ENCODE measurements at places on chromosomes 13 and 19.
A peak's percentile ranks its signal among the peaks of the same experiment; 100 is the strongest.

DNA sequence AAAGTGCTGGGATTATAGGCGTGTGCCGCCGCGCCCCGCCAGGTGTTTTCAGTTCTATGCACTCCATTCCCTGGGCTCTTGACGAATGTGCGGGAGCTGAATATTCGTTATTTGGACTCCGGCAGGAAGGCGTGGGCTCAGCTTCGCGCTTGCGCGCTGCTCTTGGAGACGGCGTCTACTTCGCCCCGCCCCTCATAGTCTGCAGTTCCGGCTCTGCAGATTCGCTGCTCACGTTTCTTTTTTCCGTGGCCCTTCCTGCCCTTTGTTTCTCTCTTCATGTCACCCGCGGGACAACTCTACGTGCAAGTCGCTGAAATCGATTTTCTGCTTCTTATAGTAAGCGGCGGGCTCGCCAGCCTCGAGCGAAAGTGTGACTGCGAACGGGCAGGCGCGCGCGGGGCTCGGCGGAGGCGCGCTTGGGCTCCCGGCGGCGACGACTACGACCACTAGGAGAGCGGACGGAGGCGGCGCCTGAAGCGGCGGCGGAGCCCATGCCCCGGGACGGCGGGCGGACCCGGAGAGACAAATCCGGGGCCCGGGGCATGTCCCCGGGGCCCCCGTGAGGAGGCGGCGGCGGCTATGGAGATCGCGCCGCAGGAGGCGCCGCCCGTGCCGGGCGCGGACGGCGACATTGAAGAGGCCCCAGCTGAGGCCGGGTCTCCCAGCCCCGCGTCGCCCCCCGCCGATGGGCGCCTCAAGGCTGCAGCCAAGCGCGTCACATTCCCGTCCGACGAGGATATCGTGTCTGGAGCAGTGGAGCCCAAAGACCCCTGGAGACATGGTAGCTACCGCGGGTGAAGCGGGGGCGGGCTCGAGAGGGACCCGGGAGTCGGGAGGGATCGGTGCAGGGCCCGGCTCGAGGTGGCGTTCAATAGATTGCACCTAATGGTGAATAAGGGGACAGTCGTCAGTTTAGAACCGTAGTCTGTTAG, at the start of gene PPP1R37:
TSS of gene PPP1R37 (plus strand) at position 433 of the 932 bp plus-strand sequence. CDS start at position 580, 147 bp downstream.
- peak; percentile 93 for DNase-seq

DNA sequence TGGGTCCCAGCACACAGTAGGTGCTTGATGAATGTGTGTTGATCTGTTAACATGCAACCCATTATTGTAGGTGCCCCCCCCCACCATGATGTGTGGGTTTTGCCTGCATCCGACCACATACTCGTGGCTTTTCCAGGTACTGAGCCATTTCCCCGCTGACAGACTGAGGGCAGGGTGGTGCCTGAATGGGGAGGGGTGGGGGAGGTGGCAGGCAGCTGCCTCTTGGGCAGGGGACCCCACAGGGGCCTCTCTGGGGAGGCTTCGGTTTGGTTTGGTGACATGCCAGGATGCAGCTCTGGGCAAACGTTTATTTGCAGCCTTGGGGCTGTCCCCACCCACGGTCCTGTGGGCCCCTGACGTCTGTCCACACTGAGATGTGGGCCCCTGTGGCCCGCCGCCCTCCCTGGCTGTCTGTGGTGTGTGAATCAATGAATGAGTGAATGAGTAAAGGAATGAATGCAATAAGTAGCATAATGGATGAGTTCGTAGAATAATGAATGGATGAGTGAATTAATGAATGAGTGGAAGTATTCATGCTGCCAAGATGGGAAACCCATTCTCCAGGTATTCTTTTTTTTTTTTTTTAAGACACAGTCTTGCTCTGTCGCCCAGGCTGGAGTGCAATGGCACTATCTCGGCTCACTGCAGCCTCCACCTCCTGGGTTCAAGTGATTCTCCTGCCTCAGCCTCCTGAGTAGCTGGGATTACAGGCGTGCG, 9.0 kb upstream of the JUND start:
- DNase-seq, result peak; percentile 95

GRCh38 chr19:17394891-17395415, 957 bp upstream of the CCDC194 start:
- peak; percentile 88 for DNase-seq

GRCh38 chr19:55492362-55492944, 4.2 kb downstream of the SSC5D start:
- DNase-seq, result no peak

- no peak for DNase-seq
These were observed 51.1 kb downstream of the FAM216B start for GRCh38 chr13:42832341-42833096.

DNA sequence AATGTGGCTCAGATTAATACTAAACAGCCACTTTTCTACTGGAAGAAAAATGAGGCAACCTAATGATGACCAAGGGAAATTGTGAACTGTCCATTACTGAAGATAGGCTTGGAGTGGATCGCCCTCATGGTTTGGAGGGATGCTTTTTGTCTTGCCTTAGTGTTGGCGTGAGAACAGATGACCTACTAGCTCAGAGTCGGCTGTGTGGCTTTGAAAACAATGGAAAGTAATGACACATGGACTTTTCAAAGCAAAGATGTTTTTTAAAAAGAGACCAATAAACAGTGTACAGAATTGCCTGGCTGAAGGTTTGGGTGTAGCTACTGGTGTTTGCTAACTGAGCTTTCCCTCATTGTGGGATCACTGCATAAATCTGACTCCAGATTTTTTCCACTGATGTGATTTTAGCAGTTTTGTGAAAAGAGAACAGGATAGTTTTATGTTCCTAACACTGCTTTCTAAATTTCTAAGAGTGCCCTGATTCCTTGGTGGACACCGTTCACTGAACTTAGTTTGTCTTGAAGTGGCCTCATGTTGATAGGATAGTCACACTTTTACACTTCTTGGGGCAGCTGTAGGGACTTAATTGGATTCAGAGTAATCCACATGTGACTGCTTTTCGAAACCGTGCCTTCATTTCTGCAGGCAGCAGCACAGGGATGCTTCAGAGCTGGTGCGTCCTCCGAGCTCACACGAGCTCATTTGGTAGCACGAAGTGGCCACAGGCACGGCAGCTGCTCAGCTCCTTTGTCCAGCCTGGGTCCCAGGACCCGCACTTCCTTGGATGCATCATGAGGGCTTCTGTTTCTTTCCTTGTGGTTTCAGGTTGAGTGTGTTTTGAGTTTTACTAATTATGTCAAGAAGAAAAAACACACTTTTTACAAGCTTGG, 4.3 kb downstream of the CEBPG start:
- DNase-seq, result no peak

DNA sequence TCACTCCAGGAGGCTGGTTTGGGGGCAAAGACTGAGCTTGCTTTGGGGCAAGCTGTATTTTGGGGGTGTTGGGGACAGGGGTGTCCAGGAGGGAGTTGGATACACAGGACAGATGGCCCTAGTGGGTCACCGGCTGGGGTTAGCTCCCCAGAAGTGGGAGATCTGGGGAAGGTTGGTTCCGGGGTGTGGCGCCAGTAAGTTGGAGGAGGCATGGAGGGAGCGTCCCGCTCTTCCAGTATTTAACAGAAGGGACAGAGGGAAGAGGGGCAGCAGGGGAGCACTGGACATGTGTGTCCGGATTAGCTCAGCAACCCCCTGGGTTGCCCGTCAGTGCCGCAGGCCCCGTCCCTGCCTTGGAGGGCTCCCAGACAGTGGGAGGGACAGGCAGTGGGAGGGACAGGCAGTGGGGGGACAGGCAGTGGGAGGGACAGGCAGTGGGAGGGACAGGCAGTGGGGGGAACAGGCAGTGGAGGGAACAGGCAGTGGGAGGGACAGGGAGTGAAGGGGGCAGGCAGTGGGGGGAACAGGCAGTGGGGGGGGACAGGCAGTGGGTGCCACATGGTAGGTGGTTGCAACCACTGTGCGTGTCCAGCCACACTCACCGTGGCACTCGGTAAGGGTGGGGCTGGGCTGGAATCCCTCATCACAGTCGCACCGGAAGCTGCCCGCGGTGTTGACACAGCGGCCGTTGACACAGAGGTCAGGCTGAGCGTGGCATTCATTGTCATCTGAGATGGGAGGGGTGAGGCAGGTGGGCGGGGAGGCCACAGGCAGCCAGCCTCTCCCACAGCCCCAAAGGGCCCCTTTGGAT, 33.2 kb downstream of the CCL25 start:
- no peak for DNase-seq

Measured in activated CD8-positive, alpha-beta memory T cell treated with anti-CD3 and anti-CD28 coated beads, Interleukin-2, amount 50 U/mL, for 48 hours (primary cell).